ENCODE measurements at places on chromosomes 3 and 15.
A peak's percentile ranks its signal among the peaks of the same experiment; 100 is the strongest.

DNA sequence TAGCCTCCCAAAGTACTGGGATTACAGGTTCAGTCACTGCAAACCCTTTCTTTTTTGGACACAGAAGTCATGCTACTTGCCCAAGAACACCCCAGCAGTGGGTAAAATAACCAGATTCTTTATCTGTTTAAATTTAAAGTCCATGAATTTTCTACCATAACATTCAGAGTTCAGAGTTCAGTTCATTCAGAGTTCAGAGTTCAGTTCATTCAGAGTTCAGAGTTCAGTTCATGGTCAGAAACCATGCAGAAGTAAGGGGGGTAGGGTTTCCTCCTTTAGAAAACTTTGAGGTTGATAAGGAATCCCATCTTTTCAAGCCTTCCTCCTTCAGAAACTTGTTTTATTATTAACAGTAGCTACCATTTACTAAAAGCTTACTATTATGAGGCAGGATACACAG is 43.2 kb downstream of the RAF1 start:
- no peak for DNase-seq

DNA sequence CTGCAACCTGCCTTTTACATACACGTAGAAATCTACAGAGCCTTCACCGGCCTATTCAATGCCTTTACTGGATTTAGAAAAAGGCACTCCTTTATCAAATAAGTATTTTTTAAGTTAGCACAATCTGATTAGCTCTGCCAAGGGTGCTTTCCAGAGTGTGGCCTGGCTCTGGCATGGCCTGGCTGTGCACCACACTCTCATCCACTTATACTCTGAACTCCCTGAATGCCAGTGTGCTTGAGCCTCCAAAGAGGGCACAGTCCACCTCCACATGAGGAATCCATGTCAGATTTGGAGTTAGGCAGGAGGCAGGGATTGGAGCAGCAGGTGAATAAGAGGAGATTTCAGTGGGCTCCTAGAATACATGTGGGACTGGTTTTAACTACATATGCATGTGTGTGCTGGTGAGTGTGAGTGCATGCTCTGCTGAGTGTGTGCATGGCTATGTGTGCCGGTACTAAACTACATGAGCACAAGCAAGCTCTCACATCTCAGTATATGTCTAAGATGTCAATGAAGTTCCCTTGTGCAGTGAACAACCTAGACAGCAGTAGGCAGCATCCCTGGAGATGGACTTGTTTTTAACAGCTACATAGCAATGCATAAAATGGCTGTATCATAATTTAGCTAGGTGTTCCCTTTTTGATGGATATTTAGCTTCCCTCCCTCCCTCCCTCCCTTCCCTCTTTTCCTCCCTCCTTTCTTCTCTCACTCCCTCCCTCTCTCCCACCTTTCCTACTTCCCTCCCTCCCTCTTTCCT is 17.8 kb upstream of the ZFAND6 start:
- DNase-seq: no peak

DNA sequence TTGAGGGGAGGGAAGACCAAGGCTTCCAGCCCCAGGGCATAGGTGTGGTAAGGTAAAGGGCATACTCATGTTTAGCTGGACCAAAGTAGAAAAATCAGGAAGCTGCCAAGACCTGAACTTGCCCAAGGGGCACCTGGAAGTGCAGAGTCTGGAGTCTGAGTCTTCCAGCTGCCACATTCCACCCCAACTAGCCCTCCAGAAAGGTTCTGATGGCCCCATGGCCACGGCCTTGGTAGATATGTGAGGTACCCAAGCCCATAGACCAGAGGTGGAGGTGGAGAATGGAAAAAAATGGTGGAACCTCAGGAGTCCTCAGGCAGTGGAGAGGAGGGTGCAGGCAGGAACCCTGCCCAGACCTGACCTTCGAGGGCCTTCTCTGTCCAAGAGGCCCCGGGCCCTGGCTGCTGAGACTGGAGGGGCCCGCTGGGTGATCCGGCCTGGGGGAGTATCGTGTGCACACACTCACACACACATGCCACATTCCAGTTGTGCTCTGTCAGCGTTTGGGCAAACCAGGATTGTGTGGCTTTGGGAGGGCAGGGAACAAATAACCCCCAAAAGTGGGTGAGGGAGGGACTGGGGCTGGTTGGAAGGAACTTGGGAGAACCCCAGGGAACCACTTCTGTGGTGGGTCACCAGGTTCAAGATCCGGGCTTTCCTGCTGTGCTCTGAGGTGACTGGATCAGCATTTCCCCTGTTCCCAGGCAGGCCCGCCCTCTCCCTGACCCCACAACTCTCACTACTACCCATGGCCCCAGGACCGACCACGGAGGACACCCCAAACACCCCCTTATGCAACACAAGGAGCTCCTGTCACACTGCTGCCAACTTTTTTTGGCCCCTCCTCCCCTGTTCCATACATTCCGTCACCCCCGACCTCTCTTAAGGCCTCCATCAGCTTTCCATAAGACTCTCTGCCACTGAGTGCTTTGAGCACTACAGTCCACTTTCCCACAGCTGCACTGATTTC is 11.6 kb downstream of the MYL3 start:
- peak; percentile 57 for DNase-seq

- no peak for DNase-seq
Observed at GRCh38 chr3:138426211-138426610, 8.2 kb upstream of the ESYT3 start.

- DNase-seq: no peak
Observed at GRCh38 chr3:147589016-147589415, 179.9 kb downstream of the ZIC1 start.

GRCh38 chr15:69086427-69087204 is 72.1 kb downstream of the NOX5 start:
- DNase-seq: no peak

GRCh38 chr3:97950360-97950759 is 21.9 kb downstream of the RIOX2 start:
- DNase-seq: no peak

GRCh38 chr15:93705753-93706455 is 525.5 kb upstream of the MCTP2 start:
- no peak for DNase-seq

DNA sequence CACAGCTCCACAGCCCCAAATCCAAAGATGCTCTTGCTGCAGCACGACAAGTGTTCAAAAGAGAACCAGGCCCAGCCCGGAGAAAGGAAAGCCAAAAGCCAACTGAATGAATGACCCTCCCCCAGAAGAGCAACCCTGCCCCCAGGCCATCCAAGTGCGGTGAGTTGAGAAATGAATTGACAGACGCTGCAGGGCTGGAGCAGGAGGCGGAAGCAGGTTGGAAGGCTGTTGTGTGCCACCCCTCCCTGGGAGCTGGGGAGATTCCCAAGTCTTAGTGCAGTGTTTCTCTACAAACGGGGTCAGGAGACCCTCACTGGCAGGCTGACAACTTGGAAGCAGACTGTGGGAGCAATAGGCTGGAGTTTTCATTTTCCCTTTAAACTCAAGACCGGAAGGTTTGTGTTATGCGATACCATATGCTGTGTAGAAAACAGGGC is 3.5 kb upstream of the SPTBN5 start:
- no peak for DNase-seq

GRCh38 chr3:126630020-126630419 is 24.9 kb downstream of the TXNRD3 start:
- DNase-seq: no peak

DNA sequence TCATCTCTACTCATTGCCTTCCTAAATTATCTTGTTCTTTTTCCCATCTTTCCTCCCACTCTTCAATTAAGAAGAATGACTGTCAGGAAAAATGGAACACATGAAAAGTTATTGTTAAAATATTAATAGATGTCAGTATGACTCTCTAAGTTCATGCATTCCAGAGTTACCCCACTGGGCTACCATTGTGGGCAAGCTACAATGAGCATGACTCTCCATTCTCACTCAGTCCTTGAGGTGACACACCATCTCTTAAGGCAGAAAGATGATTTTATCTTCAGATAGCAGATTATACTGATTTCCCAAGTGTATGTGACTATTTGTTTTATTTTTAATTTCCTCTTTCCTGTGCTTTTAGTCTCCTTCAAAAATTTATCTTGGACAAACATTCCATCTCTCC is 144.3 kb downstream of the ALCAM start:
- no peak for DNase-seq

DNA sequence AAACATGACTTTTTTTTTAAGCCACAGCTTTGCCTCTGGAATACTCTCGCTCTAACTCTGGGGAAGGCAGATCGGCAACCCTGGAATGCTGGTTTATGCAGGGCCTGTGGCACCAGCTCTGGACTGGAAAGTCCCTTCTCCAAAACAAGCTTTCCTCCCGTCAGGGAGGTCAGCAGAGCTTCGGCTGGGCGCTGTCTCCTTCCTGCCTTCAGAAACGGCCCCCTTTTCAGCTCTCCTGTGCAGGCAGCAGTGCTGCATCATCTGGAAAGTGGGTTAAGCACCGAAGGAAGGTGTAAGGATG is 42.7 kb upstream of the SKOR1 start:
- DNase-seq: no peak

DNA sequence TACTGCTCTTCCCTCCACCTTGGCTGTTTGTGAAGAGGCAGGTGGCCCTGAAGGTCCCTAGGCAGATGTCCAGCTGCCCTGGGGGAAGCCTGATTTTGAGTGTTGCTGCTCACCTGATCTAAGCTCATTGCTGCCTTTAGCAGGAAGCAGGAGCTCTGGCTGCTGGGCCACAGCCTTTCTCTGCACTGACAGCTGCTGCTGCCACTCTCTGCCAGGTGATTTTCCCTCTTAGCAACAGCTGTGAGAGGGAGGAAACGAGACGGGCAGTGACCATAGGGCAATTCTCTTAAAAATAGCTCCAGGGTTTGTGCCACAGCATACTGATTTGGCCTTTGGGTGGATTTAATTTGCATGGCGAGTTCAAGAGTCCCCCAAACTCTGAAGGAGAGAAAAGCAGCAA is 415.8 kb upstream of the SEMA6D start:
- DNase-seq: no peak

- no peak for DNase-seq
Observed at GRCh38 chr3:125107363-125107762, 51.6 kb upstream of the HEG1 start.

DNA sequence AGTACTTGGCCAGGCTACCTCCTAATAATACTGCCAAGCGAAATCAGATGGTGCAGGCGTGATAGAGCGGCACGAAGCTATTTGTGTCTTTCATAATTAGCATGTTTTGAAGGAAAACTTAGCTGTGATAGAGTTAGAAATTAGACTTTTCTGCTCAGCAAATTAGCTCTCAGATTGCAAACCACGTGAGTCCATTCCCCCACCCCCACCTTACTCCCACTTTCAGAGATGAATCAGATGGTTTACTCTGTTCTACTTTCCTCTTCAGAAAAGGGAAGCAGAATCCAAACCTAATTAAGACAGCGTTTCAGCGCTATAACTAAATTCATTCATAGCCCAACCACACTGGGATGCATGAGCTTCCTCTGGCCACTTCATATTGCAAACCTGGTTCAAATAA is 214.6 kb downstream of the SLCO3A1 start:
- no peak for DNase-seq

- DNase-seq: no peak
Observed at GRCh38 chr15:35305031-35305550, 220.0 kb upstream of the NANOGP8 start.

GRCh38 chr3:9149566-9149965 is 99.9 kb downstream of the SRGAP3 start:
- no peak for DNase-seq

- no peak for DNase-seq
Observed at GRCh38 chr3:84943379-84943778, 15.4 kb upstream of the CADM2 start.

- DNase-seq: no peak
Observed at GRCh38 chr15:88015228-88015860, 241.2 kb downstream of the NTRK3 start.

DNA sequence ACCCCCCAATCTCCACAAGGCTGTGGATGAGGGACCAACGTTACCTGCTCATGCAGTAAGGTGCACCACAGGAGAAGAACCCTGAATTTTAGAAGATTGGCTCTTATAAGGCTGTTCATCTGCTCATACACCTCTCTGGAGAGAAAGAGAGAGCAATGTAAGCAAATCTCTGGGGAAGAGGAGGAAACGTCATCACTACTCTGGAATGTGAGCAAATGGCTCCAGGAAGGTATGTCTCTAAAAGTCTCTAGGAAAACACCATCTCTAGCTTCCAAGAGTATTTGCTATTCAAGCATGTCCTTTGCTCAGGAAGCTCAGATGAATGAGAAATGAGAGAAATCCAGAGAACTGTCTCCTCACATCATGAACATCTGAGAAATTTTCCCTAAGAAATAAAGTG is 235.4 kb downstream of the TBL1XR1 start:
- DNase-seq: no peak

GRCh38 chr3:120641696-120642246 is 40.3 kb downstream of the HGD start:
- no peak for DNase-seq

- DNase-seq: no peak
Observed at GRCh38 chr3:10993729-10994065, 1.1 kb downstream of the SLC6A1 start.

- DNase-seq: no peak
Observed at GRCh38 chr3:184455991-184456390, 76.1 kb downstream of the CHRD start.

DNA sequence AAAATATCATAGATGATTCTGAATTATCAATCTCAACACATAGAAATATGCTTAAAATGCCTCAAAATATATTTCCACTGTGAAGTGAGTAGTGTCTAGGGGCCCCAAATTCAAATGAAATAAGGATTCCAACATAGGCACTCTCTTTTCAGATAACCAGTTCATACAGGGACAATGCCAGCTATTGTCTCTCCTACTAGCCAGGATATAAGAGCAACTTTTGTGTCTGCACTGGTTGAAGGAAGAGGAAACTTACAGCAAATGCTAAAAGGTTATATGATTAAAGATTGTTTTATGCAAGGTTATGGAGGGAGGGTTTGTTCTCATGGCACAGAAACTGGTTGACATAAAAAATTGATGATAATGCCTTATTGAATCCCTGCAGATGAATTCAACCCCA is 579.4 kb upstream of the ALCAM start:
- DNase-seq: no peak

GRCh38 chr3:53845881-53846133 is 412 bp downstream of the CHDH start:
- DNase-seq: no peak

GRCh38 chr3:77618686-77619085 is 578.8 kb downstream of the ROBO2 start:
- no peak for DNase-seq

DNA sequence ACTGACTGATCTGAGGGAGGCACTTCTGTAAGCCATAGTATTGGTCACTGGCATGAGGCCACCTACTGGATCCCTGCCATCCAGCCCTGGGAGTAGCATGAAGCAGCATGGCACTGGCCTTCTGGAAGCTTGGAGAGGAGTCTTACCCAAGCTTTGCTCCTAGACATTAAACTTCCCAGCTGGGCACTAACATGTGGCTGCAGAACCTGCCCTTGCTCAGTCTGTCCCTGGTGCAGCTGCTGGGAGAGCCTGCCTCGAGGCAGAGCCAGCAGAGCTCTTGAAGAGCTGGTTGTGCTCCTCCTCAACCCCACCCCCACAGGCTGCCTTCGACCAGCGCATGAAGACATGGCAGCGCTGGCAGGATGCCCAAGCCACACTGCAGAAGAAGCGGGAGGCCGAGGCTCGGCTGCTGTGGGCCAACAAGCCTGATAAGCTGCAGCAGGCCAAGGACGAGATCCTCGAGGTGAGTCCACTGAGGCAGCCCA is 17.1 kb upstream of the SNX22 start:
- DNase-seq: no peak

GRCh38 chr3:119774444-119774843 is 7.5 kb upstream of the NR1I2 start:
- no peak for DNase-seq
